ENCODE measurements at places on chromosomes 6 and 20.

GRCh38 chr20:39117491-39117890, 155.3 kb downstream of the DHX35 start:
- no peak for DNase-seq

DNA sequence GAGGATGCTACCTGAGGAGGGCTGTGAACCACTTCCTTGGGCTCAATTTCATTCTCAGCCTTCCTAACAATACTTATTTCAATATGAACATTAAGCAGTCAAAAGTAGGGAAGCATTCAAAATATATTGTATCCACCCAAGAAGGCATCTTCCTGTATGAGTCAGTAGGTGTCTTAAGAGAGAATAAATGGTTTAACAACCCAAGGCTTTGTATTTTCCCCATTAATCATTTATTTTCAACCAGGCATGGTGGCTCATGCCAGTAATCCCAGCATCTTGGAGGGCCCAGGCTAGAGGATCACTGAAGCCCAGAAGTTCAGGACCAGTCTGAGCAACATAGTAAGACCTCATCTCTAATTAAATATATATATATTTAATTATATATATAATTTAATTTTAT, 74.5 kb upstream of the MARCKS start:
- no peak for DNase-seq

GRCh38 chr6:153125032-153125431, 6.0 kb downstream of the RGS17 start:
- no peak for DNase-seq

DNA sequence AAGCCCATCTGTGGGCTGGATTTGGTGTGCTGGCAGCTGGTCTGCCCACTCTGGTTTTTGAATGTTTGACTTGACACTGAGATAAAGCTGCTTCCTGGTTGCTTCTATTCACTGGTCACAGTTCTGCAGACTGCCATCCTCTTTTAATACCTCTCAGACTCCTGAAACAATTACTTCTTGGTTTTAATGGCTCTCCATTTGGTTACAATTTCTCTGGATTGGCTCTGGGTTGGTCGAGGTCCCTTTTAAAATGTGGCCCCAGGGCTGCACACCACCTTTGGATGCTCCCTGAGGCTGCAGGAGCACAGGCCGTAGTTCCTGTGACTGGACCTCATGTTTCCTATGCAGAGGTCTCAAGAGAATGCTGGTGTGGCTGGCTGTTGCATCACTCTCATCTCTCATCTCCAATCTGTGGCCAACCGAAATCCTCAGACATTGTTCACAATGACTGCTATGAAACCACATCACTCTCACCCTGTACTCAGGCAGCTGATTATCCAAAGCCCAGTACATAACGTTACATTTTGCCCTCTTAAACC, 98.5 kb downstream of the INSM1 start:
- DNase-seq = no peak

GRCh38 chr6:6007366-6008088, 802 bp upstream of the NRN1 start:
- DNase-seq = no peak

- no peak for DNase-seq
Measured at GRCh38 chr6:49915035-49915434, 48.7 kb upstream of the CRISP1 start.

- no peak for DNase-seq
Measured at GRCh38 chr20:50138120-50138478, 15.4 kb downstream of the PEDS1 start.

DNA sequence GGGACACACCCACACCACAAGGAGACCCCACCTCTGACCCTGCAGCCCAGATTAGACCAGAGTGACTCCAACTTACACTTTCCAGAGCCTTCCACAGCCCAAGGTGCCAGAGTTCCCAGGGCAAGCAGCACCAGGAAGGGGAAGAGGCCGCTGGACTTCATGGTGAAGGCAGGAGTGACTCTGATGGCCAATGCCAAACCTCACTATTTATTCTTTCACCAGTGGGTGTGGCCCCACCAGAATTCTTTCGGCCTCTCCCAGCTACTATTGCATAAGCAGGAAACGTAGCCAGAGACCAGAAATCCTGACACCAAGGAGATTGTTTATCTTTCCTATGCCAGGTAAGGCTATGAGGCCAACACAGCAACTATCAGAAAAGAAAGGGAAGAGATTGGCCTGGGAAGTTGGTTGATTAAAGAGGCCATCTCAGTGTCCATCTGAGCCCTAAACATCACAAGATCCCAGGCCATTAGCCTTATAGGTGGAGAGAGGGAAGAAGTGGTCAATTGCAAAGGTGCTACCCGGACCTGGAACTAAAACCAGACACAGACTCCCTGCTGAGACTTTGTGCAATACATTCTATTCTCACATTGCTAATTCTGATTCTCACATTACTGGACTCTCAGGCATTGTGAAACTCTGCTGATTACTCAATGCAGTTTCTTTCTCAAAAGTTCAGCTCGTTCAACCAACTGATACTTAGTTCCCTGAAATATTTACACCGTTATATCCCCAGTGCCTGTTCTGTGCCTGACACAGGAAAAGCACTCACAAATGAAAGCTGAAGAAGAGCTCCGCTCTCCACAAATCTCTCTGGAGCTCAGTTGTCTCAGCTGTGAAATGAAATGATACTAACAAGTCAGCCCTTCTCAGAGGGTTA, at the start of gene SLPI:
SLPI (minus strand) TSS at position 182 of the 880 bp plus-strand sequence; CDS start at position 161, 21 bp downstream.
- no peak for DNase-seq

DNA sequence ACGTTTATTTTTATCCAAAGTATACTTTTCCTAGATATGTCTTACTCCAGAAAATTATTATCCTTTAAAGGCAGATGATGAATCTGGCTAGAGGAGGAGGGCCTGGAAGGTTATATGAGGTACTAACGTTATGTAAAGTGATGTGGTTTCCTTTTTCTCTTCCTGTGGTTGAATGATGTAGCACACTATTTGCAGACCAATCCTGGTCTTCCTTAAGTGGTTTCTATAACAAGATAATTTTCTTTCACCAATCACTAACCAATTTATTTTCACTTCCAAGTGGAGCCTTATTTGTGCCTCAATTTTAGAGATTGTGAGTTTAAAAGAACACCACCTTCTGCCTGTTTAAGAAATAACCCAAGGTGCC, 154.6 kb upstream of the SOX4 start:
- no peak for DNase-seq

- DNase-seq = no peak
Measured at GRCh38 chr6:7219310-7219709, 93.7 kb downstream of the SSR1 start.

All from GOT3 (cell line).